ENCODE measurements at places on chromosomes 4 and X.
A peak's percentile ranks its signal among the peaks of the same experiment; 100 is the strongest.

DNA sequence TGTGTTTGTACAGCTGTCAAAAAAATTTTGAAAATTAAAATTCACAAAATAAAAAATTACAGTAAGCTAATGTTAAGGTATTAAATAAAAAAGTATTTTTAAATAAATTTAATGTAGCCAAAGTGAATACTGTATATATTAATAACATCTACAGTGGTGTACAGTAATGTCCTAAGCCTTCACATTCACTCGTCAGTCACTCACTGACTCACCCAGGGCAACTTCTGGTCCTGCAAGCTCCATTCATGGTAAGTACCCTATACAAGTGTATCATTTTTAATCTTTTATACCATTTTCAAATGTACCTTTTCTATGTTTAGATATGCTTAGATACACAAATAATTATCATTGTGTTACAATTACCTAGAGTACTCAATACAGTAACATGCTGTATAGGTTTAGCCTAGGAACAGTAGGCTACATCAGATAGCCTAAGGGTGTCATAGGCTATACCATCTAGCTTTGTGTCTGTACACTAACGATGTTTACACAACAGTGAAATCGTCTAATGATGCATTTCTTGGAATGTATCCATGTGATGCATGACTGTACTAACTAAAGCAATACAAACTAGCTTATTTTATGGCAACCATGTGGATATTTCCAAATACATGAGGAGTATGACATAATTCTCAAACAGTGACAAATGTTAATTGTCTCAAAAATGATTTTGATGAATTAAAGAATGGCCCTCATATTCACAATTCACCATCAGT, 13.7 kb downstream of the DDX60 start:
- DNase-seq = peak; percentile 53

DNA sequence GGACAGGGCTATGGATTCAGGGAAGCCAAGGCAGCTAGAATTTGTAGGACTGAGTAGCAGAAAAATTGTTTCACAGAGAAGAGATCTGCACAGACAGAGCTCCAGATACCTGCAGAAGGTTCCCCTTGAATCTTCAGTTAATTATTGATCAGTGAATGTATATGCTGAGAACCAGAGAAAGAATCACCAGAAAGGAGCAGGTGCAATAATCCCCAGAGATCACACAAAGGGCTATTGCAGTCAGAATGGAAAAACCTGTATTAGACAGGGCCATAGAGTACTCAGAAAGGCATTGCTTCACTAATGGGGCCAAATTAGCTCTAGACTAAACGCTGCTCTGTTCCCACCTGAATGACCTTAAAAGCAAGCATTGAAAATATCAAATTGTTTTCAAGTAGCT, 35.5 kb upstream of the SMAD1 start:
- no peak for DNase-seq

DNA sequence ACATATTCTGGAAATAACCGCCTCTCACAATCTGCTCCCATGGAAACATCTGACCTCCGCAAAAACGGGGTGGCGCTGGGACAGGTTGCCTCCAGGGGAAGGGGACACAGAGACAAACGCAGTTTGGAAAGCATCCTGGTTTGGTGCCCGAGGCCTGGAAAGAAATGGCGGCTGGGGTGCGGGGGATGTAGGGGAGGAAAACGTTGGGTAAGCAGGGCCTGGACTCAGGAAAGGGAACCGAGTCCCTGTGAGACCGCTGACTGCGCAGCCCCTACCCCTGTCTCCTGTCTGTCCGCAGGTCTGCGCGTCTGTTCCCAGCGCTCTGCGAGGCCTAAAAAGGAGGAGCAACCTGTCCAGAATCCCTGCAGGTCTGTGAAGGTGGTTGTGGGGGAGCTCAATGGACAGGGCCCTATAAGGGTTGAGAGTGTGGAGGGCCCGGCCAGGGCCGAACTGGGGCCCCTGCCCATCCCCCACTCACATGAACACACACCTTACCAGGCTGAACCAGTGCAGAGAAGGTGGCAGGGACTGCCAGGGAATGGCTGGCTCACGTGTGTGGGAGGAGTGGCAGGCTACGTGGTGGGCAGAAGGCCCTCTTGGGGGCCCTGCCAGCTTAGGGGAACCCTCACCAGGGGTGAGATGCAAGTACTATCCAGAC, 672 bp downstream of the TCEAL3 start:
- no peak for DNase-seq

DNA sequence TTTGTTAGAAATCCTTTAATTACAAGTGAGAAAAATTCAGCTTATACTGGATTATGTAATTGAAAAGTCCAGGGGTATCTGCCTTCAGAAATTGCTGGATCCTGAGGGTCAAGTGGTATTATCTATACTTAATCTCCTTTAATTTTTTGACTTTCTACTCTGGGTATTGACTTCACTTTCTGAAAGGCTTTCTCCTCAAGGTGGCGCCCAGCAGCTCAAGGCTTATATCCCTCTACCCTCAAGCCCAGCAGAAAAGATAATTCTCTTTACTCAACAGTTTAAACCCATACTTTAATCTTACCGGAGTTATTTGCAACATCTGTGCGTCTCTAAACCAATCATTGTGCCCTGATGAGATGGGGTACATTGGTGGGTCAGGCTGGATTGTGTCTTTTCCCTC, 129.5 kb downstream of the LARP7 start:
- peak; percentile 15 for DNase-seq

DNA sequence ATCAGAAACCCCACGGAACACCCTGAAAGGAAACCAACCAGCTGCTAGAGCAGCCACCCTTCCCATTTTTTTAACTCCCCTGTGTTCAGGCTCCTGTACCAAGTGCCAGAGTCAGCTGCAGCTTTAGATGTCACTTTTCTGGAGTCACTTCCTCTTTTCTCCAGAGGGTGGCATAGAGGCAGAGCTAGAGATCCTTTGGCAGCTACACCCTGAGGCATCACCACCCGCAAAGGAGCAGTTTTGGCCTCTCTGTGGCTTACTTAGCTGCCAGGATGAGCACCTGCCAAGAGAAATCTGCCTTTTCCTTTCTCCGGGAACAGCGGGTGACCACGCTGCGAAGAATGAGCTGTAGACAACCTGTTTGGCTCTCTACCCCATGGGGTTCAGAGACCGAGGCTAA, 58.0 kb upstream of the CHRDL1 start:
- peak; percentile 8 for DNase-seq

GRCh38 chr4:179747218-179747910, 2305.1 kb upstream of the AGA start:
- DNase-seq = no peak

DNA sequence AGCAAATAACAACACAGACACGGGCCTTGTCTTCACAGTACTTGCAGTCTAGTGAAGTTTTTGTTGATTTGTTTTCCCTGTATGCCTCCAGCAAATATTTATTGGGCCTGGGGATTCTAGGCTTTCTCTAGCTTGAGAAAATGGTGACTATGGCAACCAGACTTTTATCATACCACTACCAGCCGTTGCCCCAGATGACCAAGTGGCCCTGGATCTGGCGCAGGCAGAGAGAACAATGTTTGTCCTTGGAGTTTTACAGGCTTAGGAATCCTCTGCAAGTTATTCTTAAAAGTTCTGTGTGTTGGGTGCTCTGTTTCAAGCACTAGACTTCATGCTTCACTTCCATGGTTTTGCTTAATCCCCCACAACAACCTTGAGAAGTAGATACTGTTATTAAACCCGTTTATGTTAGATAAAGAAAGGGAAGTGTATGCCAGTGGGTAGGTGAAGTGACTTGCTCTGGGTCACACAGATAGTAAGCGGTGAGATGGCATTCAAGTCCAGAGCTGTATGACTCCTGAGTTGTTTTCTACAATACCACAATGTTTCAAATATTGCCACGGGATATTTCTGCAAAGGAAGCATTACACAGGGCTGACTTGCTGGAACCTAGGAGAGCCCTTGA, 94.6 kb downstream of the AKAP4 start:
- DNase-seq = no peak

DNA sequence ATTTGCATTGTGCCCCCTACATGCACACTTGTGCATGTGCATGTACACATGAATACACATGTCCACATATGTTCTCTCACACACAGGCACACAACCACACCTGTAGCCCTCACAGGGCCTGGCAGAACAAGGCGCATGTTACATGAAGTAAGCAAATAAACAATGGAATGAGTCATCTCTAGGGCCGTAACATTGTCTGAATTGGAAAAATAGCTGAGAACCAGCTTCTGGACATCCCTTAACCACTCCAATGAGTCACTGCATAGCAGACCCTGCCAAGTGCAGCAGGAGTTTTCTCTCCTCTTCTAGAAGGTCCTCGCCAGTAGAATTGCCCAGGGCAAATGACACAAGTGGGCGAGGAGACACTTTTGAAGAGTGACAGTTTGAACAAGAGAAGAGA, 66.1 kb downstream of the MAGEA10 start:
- DNase-seq = no peak

DNA sequence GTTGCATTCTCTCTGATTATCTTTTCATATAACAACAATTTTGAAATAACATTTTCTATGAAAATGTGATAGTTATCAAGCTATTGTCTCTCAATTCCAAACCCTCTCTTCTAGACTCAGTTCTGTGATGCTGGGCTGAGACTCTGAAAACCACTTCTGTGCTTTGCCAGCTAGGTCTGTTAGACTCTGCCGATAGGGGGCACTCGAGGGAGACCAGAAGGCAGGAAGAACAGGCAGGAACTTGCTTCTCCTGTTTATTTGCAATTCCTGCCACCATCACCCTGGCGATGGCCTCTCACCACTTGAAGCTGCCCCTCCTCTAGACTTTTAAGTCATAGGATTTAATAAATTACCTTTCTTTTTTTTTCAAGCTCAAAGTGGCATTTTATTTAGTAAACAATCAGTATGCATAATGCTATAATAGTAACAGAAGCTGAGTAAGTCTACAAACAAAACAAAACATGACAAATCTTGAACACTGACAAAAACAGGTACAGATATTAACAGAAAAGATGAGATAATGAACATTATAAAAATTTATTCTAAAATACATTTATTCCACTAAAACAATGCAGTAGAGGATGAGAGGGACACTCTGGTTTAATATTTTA, 49.7 kb downstream of the RASL11B start:
- DNase-seq = peak; percentile 32

DNA sequence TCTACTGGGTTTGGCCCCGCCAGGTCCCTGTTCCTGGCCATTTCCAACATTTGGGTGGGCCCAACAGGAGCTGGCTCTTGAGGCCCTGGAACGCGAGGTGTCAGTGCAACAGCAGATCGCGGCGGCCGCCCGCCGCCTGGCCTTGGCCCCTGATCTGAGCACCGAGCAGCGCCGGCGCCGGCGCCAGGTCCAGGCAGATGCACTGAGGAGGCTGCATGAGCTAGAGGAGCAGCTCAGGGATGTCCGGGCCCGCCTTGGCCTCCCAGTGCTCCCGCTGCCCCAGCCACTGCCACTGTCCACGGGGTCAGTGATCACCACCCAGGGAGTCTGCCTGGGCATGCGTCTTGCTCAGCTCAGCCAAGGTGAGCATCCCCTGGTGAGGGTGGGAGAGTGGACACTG, 5.5 kb downstream of the CCDC120 start:
- no peak for DNase-seq

DNA sequence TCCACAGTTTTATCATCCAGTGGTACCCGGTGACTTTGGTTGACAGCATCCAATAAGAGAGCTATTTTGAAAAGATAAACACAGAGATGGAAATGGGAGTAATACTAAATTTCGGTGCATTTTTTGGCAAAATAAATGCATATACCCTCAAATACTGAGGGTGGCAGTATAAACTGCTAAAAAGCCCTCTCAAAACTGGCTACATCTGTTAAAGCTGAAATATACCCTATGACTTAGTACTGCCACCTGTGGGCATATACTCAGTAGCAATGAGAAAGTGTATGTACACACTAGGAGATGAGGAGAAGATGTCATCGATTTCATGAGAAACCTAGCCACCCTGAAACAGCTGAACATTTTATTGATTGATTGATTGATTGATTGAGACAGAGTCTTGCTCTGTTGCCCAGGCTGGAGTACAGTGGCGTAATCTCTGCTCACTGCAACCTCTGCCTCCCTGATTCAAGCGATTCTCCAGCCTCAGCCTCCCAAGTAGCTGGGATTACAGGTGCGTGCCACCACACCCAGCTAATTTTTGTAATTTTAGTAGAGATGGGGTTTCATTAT, 12.2 kb upstream of the TMEM128 start:
- DNase-seq = no peak

DNA sequence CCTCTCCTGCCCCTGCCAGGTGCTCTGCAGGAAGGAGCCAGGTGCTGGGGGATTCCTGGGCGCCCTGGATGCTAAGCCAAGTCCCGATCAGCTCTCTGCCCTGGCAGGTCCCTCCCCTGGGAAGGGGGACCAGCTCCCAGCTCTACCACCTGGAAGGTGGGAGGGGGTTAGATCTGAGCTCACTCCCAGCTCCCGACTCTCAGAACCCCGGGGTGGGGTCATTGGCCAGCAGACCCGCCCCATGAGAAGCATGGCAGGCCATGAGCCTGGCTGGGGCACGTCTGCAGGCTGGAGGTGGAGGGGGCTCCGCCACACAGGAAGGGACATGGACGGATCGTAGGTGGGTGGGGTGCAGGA, 83.4 kb upstream of the NKX1-1 start:
- DNase-seq = no peak

GRCh38 chr4:158458271-158458895, 63.3 kb upstream of the RXFP1 start:
- DNase-seq = no peak

DNA sequence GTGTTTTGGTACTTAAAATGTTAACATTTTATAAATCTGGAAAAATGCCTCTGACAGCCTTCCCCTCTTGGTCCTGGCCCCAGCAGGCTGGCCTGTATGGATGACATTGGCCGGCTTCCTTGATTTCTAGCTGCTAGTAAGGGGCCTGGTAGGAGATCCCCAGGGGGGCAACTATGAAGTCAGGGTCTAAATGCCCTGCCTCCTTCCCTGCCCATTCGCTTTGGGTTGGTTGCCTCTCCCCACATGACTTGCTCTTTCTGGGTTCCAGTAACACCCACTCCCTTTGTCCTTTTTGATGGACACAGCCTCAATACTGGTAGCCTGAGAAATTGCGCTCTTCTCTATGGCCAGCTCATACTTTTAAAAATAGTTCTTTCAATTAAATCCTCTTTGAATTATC, 78.0 kb upstream of the MAD2L1 start:
- DNase-seq = no peak

GRCh38 chrX:101397779-101398178, 7.0 kb downstream of the RPL36A start:
- no peak for DNase-seq

DNA sequence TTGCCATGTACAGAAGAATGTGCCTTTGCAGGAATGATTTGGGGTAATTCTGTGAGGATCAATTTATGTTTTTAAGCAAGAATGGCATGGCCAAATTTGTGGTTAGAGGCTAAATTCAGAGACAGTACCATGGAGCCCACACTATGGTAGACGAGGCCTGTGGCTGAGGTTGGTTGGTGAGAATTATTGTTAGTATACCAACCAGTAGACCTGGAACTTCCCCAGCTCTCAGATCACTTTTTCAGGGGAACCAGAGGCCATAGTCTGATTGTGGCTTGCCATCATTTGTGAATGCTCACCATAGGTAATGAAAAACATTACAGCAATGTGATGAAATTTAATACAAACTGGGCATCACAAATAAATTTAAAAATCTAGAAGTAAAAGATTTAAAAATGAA, 56.3 kb downstream of the SHISA3 start:
- DNase-seq = no peak

- DNase-seq = no peak
These were observed 1433.8 kb upstream of the TENM3 start for GRCh38 chr4:180809439-180809838.
